Esophagus mucosa (tissue), 1 donor: ENCODE measurements at places on chromosomes 1 and 21. TPM values are rescaled to one million over a fixed set of nuclear protein-coding genes. Genes with fewer than 3 reads are reported as not detected.
A peak's percentile ranks its signal among the peaks of the same experiment; 100 is the strongest.

DNA sequence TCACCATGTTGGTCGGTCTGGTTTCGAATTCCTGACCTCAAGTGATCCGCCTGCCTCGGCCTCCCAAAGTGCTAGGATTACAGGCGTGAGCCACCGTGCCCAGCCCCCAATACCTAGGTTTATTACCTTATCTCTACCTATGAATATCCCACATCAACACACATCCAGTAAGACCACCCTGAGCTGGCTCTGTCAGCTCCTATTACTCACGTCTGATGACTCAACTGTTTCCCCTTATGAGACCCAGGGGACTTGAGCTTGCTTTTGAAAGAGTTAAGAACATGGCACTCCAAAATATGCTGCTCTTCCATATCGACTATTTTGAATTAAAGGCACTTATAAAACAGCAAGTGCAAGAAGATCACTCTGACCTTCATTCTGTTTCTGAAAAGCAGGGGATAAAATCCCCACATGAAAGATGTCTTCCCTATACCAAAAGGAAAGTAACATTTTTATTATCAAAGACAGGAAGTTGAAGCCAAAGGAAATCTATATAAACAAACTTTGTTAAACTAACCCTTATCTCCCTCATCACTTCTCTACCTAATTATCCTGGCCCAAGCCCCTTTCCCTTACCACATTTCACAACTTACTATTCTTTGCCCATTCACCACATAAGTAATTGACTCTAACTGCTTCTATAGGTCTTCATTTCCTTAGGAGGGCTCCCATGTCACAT, 41.3 kb upstream of the OSBPL9 start:
- no peak for ATAC-seq

- ATAC-seq: no peak
These were observed 261.3 kb downstream of the ST6GALNAC3 start for GRCh38 chr1:76335882-76336281.

DNA sequence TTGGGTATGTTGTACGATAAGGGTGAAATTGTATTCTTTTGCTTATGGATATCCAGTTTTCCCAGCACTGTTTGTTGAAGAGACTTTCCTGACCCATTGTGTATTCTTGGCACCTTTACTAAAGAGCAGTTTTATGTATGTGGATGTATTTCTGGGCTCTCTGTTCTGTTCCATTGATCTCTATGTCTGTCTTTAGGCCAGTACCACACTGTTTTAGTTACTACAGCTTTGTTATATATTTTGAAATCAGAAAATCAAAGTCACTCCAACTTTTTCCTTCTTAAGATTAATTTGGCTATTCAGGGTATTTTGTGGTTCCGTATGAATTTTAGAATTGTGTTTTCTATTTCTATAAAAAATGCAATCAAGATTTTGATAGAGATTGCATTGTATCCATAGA, 62.8 kb upstream of the C1orf146 start:
- ATAC-seq: no peak

DNA sequence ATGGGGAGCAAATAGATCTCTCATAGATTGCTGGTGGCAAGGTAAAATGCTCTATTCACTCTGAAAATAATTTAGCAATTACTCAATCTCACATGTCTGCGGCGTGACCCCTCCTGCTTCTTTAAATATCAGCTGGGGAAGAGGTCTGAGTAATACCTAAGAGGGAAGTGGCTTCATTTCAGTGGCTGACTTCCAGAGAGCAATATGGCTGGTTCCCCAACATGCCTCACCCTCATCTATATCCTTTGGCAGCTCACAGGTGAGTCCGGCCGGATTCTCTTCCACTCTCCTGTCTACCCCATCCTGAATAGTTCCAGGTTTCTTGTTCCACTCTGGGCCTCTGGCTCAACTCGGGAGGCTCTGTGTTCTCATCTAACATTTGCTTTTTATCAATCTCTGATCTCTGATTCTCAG, at the start of gene SLAMF7:
Gene SLAMF7, plus strand, starts transcription at position 150 of the 414 bp plus-strand sequence. Its CDS starts 55 bp downstream, at position 205.
- ATAC-seq: peak; percentile 92

OLFML2B gene
- total RNA-seq: 0.72 TPM

GRCh38 chr1:33182401-33182841, 578 bp upstream of the TRIM62 start:
- ATAC-seq: no peak

SPRR2E gene
- 1,779 TPM for total RNA-seq
